Ovary (tissue), 10 donors: ENCODE measurements at places on chromosomes 1 and 21. TPM values are rescaled to one million over a fixed set of nuclear protein-coding genes. Genes with fewer than 3 reads are reported as not detected.

Gene C1orf167
- total RNA-seq = 1.4 TPM

Gene CFHR2
- not detected for total RNA-seq

Gene DYRK3
- 15.0 TPM for total RNA-seq

Gene CFAP141
- not detected for total RNA-seq

GRCh38 chr1:117607471-117607870, 1.6 kb downstream of the TENT5C start:
- DNase-seq = no peak

GRCh38 chr1:53562981-53563379, 103.8 kb downstream of the DMRTB1 start:
- no peak for DNase-seq

GRCh38 chr1:234486858-234487840, 8.2 kb upstream of the TARBP1 start:
- peak; percentile 26 for DNase-seq

GRCh38 chr1:39640861-39641260, 1.4 kb upstream of the HEYL start:
- no peak for DNase-seq

- DNase-seq = no peak
Observed at GRCh38 chr1:178944729-178945128, 73.9 kb upstream of the ANGPTL1 start.

DNA sequence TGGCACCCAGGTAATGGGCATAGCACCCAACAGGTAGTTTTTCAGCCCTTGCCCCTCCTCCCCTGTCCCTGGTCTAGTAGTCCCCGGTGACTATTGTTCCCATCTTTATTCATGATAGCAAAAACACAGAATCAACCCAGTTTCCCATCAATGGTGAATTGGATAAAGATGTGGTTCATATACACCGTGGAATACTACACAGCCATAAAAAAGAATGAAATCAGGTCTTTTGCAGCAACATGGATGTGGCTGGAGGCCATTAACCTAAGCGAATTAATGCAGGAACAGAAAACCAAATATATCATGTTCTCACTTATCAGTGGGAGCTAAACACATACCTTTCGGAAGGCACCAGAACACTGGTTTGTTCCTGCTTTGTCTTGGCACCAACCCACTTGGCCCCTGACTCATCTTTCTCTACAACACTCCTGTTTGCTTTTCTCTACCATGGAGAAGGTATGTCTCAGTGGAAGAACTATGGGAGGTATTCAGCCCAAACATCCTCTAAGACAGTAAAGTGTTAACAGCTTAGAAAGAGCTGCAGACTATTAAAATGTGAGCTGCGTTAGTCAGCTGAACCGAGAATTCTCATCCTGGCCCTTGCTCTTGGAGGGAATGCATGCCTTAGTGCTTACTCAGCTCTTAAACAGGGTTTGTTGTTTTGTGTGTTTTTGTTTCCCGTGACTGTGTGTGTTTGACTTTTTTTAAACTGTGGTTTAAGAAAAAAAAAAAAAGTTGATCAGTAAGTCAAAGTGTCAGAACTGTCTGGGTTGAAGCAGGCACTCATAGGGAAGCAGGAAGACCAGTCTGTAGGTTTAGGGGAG, 203.0 kb downstream of the TOMM20 start:
- DNase-seq = no peak

DNA sequence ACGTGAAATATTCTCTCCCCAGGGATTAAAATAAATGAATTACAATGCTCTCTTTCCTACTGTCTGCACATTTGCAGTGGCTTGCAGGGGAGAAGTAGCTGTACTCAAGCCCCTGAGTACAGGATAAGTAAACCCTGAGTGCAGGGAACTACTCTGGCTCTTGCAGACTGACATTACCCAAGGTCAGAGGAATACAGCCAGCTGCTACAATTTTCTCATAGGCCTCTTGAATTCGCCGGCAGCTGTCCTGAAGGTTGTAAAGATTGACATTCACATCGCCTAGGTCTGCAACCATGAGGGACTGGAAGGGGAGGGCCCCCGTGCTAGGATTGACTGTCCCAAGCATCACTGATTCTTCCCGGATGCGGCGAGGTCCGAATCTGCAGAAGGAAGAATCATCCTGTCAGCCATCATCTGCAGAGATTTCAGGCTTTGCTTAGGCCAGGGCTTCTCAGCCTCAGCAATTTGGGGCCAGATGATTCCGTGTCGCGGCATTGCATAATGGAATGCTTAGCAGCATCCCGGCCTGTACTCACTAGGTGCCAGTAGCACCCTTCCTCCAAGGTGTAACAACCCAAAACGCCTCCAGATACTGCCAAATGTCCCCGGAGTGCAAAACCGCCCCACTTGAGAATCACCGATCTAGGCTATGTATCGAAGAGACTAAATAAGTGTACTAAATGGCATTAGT, 1.7 kb downstream of the AGMAT start:
- DNase-seq = no peak

DNA sequence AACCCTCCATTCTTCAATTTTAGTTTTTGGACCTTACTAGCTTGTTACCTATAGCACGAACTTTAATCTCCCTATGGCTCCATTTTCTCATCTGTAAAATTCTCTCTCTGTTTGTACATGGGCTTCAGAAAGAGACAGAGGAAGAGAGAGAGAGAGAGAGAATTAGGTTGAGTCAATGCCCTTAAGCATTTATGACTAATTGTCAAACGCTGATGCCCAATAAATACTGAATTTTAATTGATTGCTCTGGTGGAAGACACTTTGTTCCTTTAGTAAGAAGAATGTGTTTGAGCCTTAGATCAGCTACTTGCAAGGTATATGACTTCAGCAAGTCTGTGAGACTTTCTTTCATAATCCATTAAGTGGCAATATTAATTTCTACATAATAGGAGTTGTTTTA, 743.1 kb upstream of the ADGRL4 start:
- no peak for DNase-seq

GRCh38 chr1:91546876-91547275, 46.2 kb downstream of the CDC7 start:
- no peak for DNase-seq

GRCh38 chr1:234760303-234760723, 150.3 kb upstream of the IRF2BP2 start:
- no peak for DNase-seq

DNA sequence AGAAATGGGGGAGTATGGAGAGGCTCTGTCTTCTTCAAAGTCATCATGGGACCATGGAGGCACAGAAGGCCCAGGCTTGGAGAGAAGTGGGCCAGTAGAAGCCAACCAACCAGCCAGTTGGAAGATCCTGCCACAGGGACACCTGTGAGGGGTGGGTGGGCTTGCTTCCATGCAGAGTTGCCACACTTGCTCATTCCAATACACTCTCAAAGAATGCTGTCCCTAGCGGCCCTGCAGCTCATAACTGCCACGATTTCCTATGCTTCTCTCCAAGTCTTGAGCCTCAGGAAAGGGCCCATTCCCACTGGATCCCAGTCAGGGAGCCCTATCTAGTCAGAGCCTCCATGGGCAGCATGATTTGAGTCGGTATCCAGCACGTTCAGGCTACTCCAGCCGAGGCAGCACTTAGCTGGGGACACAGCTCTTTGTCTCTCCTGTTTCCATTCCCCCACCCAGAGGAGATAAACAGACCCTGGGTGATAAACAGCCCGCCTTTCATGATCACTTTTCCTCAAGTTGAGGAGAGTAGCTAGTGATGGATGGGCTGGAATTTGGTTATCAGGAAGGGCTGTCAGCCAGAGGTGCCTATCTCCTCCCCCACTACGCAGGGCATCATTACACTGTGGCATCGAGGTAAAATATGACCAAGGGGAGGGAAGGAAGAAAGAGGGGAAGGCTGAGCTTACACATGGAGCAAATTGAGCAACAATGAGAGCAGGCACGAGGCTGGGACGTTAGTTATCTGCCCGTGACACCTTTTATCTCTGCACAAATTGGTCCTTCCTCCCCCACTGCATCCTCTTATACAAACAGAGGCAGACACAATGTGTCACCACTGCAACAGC, 64.6 kb downstream of the ERI3 start:
- DNase-seq = no peak

GRCh38 chr1:229943988-229944743, 122.9 kb upstream of the GALNT2 start:
- DNase-seq = no peak

DNA sequence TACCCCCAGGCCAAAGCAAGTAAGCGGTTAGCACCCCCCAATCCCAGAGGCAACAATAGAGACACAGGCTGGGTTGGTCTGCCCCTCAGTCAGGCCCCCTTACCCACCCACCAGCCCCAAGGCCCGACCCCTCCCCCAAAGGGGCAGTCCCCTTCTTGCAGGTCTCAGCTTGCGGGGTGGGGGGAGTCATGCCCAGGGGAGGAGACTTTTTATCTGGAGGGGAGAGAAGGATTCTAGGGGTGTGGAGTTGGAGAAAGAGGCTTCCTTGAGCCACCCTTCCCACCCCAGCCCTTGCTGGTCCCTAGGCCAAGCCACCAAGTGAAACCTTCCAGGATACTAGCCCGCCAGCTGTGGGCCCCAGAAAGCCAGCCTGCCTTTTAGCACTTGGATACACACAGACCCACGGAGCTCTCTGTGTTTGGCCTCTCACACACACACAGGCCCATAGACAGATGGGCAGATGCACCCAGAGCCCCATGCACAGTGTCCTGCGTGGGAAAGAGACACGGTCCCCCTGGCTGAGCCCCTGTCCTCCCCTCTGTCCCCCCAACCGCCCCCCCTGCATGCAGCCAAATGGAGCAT, 7.1 kb downstream of the TMEM54 start:
- peak; percentile 40 for DNase-seq

DNA sequence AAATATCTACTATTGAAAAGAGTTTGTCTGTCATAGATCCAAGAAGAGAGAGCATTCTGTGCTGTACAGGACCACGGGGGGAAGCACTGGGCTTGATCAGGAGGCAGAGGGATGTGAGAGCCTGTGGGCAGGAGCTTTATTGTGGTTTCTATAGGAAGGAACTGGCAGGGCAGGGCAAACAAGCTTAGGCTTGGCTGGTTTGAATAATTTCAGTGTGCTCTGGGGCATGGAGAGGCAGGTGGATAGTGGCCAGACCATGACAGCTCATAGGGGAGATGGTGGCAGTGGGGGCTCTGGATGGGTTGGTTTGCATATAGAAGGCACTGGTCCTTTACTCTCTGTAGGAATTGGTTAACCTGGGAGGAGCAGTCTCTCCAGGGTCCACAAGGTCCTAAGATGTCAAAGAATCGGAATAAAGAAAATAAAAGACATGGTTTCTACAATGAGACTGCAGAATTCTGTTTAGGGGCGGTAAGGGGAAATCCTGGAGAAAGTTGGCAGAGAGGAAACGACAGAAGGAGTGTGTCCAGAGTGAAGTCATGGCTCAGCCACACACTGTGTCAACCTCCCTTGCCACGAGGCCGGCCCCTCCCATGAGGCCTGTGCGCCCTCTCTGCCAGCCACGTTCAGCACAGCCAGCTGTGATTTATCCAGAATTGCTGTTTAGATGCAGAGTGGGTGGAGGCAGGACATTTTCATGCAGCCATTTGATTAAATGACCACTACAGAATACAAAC, 81.7 kb upstream of the PGBD5 start:
- no peak for DNase-seq

DNA sequence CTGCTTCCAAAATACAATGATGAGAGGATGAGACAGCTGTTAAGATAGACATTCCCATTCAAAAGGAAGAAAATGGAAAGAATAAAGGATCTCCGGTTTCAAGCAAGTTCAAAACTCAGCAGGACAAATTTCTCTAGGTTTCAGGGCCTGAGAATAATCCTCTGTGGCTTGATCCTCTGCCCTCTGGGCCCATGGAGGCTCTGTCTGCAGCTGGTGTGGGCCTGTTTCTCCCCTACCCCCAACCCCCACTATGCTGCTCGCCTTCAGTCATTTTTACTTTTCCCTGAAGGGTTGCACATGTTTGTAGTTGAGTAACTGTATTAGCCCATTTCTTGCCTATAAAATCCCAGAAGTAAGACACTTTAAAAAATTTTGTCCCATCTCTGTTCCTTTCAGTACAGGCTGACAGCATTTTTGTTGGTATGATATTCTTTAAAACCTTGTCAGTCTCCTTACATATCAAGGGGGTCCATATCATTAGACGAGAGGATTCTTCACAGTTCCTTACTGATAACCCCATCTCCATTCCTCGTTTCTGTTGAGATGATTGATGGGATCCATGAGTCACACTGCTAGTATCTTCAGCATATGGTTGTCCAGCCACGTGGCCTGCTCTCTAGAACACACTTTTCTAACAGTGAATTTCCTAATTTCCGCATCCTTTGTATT, 10.5 kb downstream of the ZMYM4 start:
- no peak for DNase-seq

GRCh38 chr1:12244078-12244477, 14.2 kb downstream of the VPS13D start:
- DNase-seq = no peak

GRCh38 chr1:4174291-4175200, 274.5 kb upstream of the C1orf174 start:
- DNase-seq = no peak

DNA sequence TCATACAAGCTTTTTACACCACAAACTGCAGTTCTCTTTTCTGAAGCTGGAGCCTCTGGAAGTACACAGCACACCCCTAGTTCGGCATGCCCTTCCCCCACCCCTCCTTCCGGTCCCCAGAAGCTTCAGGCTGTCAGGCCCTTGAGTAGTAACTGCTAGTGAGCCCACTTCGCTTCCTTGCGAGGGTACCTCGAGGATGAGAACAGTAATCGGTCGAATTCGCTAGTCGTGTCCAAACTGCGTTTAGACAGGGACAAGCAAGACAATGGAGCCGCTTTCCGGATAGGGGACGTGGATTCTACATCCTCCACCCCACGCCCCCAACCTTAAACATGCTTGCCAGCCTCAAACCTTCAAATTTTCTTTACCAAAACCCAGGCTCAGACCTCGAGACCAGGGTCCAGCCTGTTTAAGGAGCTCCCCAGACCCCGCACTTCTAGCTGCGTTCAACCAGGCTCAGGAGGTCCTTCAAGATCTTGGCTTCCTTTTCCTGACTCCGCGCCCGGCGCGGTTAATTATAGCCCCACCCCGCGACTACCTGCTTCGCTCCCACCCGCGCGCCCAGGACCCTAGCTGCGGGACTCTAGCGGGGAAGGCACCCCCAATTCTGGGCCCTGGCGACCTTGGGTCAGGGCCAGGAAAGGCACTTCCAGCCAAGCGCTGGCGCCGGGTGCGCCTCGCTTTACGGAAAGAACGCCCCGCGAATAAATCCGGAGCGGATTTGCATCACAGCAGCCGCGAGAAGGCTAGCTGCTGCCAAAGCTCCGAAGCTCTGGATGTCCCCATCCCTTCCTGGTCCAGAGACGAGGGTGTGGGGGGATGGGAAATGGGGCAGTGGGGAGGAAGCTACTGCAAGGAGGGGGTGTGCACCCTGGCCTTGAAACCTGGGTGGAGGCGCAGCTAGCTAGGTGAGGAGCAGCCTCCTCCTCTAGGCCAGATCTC, 8.1 kb upstream of the TSPAN1 start:
- DNase-seq = peak; percentile 31
